ENCODE measurements at places on chromosomes 7 and 10.

GRCh38 chr10:131728286-131729228 lies 172.3 kb upstream of the PPP2R2D start:
- DNase-seq: no peak

- no peak for DNase-seq
Observed at GRCh38 chr10:79023240-79024162, 45.3 kb upstream of the ZMIZ1 start.

DNA sequence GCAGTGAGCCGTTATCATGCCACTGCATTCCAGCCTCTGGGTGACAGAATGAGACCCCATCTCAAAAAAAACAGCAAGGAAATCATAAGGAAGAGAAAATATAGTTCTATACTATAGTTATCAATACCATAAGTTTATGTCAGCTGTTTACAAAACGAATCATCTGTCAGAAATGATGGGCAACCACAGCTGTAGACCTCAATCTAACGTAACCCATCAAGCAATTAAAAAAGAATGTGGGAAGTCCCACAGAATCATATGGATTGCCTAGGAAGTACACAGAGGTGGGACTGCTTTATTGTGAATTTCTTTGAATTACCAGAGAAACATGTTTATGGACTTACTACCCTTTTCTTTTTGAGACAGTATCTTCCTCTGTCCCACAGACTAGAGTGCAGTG lies 6.9 kb downstream of the NRBF2 start:
- DNase-seq: no peak

DNA sequence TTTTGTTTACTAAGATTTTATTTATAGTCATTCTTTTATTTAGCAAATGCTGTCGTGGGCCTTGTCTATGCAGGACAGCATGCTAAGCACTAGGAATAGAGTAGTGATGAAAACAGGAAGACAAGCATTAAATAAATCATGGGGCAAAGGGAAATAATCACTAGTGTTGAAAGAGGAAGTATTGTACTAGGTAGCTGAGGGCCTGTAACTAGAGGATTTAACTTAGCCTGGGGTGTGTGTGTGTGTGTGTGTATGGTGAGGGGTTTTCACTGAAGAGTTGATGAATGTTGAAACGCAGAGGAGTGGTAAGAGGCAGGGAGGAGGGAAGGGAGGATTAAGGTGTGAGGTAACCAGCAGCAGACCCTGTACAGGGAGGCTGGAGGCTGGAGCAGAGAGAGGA lies 446.4 kb downstream of the SDK1 start:
- DNase-seq: no peak

DNA sequence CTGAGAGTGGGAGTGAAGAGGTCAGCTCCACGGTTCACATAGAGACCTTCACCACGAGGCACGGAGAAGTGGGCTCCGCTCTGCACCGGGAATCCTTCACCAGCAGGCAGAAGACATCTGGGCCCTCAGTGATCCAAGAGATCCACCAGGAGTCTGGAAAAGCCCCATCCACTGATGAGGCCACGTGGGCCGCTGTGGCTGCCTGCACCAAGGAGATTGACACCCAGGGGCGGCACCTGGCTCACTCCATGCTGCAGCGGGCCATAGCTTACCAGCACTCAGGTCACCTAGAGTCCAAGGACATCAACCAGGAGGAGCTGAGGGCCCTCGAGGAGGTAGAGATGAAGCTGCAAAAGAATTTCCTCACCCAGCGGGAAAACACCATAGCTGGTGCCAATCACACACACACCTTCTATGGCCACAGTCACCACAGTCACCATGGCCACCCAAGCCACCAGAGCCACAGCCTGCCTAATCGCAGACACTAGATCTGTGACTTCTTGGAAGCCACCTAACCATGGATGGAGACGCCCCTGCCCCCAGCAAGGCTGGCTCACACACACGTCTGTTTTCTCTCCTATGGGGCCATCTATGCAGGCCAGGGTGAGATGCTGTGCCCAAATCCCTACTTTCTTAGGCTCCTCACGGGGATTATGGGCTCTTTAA lies 694 bp downstream of the C10orf62 start:
- DNase-seq: no peak

- peak; percentile 22 for DNase-seq
Observed at GRCh38 chr7:75617634-75618234, 121.0 kb downstream of the HIP1 start.

- no peak for DNase-seq
Observed at GRCh38 chr7:148579366-148579765, 11.2 kb upstream of the C7orf33 start.

- DNase-seq: no peak
Observed at GRCh38 chr10:7672341-7673134, 5.8 kb upstream of the ITIH5 start.

GRCh38 chr7:106038916-106039315 lies 73.2 kb downstream of the SYPL1 start:
- DNase-seq: no peak
